ENCODE measurements at places on chromosomes 5 and 9. TPM values are rescaled to one million over a fixed set of nuclear protein-coding genes. Genes with fewer than 3 reads are reported as not detected.

Gene NDUFA8
- 14.6 TPM for total RNA-seq

Gene DDX4
- total RNA-seq = not detected

Gene ORM2
- total RNA-seq = not detected

GRCh38 chr5:8650186-8650585, 781.2 kb downstream of the MTRR start:
- DNase-seq = no peak

- no peak for DNase-seq
Measured at GRCh38 chr5:126881821-126882600, 105.1 kb downstream of the LMNB1 start.

DNA sequence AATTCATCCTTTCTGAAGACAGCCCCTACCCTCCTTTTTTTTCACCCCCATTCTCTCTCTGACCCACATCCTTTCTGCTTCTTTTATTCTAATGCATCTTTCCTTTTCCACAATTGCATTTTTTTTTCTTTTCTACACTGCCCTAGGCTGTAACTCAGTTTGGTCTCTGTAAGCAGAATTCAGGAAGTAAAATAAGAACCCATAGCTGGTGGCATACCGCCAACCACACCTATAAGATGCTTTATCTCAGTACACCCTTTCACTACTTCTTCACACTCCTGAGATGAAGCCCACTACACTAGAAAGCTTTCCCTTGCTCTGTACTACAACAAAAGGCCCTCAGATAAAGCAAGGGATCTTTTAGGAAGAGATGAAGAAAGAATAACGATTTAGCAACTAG, 16.1 kb upstream of the TSSK1B start:
- DNase-seq = no peak

GRCh38 chr9:70486127-70486526, 71.7 kb upstream of the KLF9 start:
- no peak for DNase-seq

- DNase-seq = no peak
Measured at GRCh38 chr5:115551415-115551814, 6.8 kb upstream of the FEM1C start.

GRCh38 chr9:105244734-105245028, 230 bp downstream of the SLC44A1 start:
- no peak for DNase-seq

DNA sequence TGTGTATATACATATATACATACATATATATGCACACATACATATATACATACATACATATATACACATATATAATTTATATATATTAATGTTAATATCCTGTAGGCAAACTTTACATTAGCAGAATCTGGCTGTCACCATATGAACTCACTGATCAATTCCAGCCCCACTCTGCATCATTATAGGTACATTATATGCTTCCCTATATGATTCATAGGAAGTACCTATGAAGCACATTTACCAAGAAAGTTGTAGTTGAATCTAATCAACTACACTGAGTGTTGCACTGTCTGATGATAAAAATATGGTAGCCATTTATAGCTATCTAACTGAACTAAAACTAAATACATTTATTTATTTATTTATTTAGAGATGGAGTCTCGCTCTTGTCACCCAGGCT, 5.5 kb upstream of the SPATA6L start:
- no peak for DNase-seq

GRCh38 chr5:98585661-98586310, 187.7 kb upstream of the RGMB start:
- DNase-seq = no peak

DNA sequence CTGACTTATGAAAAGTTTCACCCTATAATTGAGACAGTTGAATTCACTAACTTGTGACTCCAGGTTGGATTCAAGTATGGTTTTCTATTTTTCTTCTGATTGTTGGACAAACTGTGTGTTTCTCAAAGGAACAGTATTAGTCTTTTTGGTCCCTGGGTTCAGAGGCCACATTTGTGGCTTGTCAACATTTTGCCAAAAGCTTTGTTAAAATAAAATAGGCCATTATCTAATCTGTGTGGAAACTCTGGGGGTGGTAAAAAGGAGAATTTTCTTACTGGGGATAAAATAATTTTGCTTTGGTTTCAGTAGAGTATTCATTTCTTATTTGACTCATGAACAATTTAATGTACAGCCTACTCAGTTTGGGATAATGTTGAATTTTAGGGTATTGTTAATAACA, 166.3 kb downstream of the TMEM167A start:
- DNase-seq = no peak

GRCh38 chr9:38727497-38728001, 7.6 kb upstream of the FAM240B start:
- DNase-seq = no peak

DNA sequence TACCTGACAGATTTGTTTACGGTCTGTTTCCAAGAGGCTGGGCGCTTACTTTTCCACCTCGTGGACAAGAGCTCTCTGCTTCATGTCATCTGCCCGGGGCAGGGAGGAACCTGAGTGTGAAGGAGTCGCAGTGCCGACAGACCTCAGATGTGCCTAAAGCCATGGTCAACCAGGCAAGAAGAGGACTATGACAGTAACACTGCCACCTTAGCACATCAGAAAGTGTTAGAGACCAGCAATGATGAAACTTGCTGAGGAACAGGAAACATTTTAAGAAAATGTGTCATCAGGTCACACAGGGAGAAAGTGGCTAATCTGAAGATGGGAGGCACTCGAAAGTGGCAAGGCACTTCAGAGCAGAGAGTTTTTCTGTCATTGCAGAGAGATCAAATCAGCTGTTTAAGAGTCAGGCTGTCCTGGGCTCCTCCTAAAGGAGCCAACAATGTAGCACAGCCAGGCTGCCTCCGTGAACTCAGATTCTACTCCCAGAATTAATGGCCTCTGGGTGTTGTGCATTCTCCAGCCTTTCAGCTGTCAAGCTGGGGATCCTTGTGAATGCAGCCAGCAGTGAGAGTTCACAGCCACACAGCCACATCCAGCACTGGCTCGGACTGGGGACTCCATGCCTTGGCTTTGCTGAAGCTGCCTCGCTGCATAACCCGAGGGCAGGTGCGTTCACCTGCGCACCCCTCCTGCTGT, 94.6 kb downstream of the RAPGEF1 start:
- DNase-seq = no peak
